ENCODE measurements at places on chromosomes 5 and 9.

DNA sequence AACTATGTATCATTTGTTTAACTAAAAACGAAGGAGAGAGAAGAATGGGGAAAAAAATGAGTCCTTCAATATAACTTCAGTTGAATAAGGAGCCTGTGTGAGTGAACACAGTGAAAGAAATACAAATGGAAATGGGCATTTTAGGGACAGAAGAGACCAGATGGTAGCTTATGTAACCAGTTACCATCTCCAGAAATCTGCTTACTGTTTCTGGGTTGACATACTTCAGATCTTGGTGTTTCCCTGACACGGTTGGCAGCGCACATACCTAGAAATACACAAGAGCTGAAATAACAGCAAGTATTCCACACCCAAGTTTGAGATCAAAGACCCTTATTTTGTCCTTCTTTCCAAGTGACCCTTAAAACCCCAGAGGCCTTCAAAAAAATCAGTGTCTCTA, 14.9 kb upstream of the GFRA3 start:
- H3K36me3 ChIP-seq: peaks cover 12% of the 10 kb centered on the region
- no peak overlapping the region for H3K27ac ChIP-seq
- no peak overlapping the region for H3K4me3 ChIP-seq
- no peaks in the 10 kb centered on the region for H3K27me3 ChIP-seq

DNA sequence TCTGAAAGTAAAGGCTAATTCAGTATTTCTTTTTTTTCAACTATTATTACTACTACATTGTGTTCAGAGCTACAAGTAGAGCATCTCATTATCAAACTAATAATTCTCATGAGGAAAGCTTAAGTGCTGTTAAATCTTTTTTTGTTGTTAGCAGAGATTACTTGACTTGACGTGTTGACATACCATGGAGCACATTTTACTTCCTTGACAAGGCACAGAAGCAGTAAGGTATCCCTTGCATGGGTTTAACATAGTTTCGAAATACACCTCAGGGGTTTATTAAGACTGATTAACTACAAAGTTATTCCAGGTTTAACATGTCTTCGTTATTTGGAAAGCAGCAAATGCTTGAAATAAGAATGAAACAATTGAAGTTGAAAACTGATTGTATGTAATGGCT, 7.0 kb downstream of the SPDL1 start:
- no peak for DNase-seq
- no peaks in the 10 kb centered on the region for H3K27me3 ChIP-seq
- H3K4me1 ChIP-seq: peaks cover 18% of the 10 kb centered on the region
- no peak overlapping the region for H3K4me3 ChIP-seq
- H3K27ac ChIP-seq: no peak overlapping the region

DNA sequence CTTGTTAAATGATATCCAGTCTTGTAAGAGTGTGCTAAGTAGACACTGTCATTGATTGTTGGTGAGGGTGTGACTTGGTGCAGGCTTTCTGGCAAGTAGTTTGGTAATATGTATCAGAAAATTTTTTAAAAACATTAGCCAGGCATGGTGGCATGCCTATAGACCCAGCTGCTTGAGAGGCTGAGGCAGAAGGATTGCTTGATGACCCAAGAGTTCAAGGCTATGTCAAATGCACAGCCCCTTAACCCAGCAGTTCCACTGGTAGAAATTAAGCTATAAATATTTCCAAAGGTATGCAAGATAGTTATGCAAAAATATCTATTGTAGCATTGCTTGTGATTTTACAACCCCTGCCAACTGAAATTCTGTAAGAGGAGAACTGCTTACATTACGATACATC, 24.2 kb downstream of the ZBTB43 start:
- H3K4me1 ChIP-seq: peaks cover 25% of the 10 kb centered on the region
- H3K36me3 ChIP-seq: peaks cover 35% of the 10 kb centered on the region
- H3K27ac ChIP-seq: no peak overlapping the region

GRCh38 chr5:73459366-73459765, 10.8 kb upstream of the FOXD1 start:
- H3K27ac ChIP-seq: no peak overlapping the region
- H3K4me1 ChIP-seq: no peaks in the 10 kb centered on the region
- H3K36me3 ChIP-seq: no peaks in the 10 kb centered on the region
- peaks cover 47% of the 10 kb centered on the region for H3K27me3 ChIP-seq

- no peak for DNase-seq
- peaks cover 53% of the 10 kb centered on the region for H3K36me3 ChIP-seq
- no peak overlapping the region for H3K4me3 ChIP-seq
These were observed 19.3 kb downstream of the BRD9 start for GRCh38 chr5:873328-873727.

GRCh38 chr5:147483961-147484707, 25.7 kb downstream of the DPYSL3 start:
- no peak overlapping the region for H3K27ac ChIP-seq
- peaks cover 4% of the 10 kb centered on the region for H3K27me3 ChIP-seq
- H3K36me3 ChIP-seq: no peaks in the 10 kb centered on the region

DNA sequence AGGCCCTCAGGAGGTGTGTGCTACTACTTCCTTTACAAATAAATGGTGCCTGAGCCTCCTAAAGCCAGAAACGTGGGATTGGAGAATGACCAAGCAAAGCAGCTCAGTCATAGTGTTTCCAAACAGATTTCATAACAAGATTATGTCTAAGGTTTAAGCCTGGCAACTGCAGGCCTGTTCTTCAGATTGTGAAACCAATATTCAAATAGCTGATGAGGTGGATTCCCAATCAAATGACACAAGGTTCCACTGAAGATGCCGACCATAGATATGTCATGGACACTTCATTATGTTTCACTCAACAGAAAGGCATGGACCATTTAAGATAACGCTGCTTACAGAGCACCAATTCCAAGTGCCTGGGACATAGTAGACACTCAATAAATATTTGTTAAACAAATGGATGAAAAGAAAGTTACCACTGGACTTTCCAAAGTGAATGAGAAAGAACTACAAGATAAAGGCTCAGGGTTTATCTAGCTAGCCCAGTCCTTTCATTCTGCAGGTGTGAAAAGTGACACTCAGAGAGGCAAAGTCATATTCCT, 189.5 kb downstream of the ACTL7B start:
- no peaks in the 10 kb centered on the region for H3K36me3 ChIP-seq
- H3K27me3 ChIP-seq: no peaks in the 10 kb centered on the region
- H3K4me3 ChIP-seq: no peak overlapping the region
- no peak overlapping the region for H3K27ac ChIP-seq

- peak; percentile 49 for DNase-seq
- peak overlapping the region; percentile 14 for H3K27ac ChIP-seq
- H3K4me3 ChIP-seq: peak overlapping the region; percentile 55
These were observed 133.1 kb downstream of the GABBR2 start for GRCh38 chr9:98575379-98576346.

All from T-helper 2 cell treated with Interferon-gamma antibody and Interleukin-4, amounts not matched to agents 5 μg/mL and 100 μg/mL, for 36 hours (primary cell).